Fibroblast of skin of right quadriceps (primary cell): ENCODE measurements at places on chromosomes 4 and X.

- DNase-seq: peak; percentile 0
These were observed 177.1 kb upstream of the CENPE start for GRCh38 chr4:103375278-103375677.

GRCh38 chrX:155086961-155087735, 15.8 kb downstream of the BRCC3 start:
- no peak for DNase-seq

- DNase-seq: peak; percentile 22
These were observed 48.3 kb upstream of the WDR1 start for GRCh38 chr4:10164877-10165283.

GRCh38 chr4:148091896-148092295, 350.3 kb downstream of the NR3C2 start:
- no peak for DNase-seq

DNA sequence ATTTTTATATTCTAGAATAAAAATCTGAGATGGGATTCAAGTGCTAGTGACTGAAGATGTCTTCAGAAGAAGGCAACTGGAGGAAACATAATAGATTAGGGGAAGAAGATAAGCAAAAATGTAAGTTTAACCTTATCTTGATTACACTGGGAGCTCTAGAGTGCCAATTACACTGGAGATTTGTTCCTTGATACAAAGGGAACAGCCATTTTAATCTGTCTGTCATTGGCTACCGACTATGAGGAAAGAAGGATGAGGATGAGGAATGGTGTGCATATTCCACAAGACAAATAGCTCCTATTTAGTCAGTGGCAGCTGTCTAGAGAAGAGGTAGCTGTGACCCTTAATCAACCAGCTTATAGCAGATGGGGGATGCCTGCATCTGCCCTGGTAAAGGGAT, 1034.5 kb upstream of the IGFBP7 start:
- no peak for DNase-seq

DNA sequence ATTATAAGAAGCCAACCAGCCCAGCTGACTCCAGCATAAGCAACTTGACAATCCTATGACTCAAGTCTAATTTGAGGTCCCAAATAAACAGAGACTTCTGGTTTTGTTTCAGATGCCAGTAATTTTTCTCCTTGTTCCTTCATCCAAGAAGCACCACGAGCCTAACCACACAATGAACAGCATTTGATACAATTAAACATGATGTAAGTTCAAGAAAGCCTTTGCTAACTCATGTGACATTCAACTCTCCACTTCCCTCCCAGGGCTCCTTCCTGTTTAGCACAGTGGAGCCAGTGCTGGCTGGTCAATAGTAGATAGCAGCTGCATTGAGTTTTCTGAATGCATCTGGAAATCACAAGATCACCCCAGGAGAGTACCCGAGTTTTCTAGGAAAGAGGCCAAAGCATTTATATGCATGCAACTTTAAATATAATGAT, 206.3 kb downstream of the ARHGAP24 start:
- DNase-seq: peak; percentile 97

DNA sequence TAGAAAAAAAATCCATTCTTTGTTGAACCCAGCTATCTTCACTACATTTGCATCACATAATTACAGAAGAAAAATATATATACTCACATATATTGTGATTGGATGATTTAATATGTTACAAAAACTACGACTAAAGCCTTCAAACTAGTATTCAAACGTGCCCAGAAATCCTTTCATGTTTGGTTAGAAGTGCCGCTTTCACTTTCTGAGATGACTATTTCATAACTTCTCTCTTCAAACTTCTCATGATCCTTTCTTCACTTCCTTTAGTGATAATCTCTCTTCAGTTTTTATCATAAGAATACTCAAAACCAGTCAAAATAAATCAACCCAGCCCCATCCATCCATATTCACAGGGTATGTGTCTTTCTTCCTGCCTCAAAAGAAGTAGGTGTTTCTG, 50.8 kb upstream of the NAF1 start:
- DNase-seq: no peak

- DNase-seq: peak; percentile 72
These were observed 74.7 kb downstream of the GALNT7 start for GRCh38 chr4:173243321-173243720.

- no peak for DNase-seq
These were observed 299.0 kb upstream of the MAGEC2 start for GRCh38 chrX:142503967-142504643.

DNA sequence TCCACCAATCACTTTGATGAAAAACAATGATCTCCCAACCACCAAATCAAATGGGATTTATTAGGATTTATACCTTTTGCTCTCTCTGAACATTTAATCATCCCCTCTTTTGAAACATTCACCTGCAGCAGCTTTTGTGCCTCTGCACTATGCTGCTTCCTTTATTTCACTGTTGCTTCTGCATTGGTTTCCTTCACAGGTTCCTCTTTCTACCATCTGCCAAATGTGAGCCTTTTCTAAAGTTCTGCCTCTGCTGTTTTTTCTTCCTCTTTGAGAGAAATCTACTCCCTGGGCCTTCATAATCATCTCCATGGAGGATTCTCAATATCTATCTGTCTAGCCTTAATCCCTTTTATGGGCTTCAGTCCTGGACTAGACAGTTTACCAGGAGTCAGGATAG, 24.7 kb downstream of the CUL4B start:
- DNase-seq: no peak

DNA sequence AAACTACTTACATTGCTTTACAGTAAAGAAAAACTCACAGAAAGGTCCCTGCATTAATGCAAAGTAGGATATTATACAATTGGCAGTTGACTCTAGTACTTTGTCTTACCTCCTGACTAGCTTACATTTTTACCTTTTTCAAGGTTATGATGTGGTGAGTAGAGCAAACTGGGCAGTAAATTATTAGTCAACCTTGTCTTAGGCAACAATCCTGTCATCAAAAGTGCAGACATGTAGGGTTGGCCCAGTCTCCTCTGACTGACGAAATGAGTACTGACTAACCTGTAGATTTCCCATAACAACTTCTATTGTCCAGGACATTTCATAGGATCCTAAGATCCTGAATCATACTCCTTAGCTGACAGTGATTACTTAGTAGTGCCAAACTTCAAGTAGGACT, 142.0 kb upstream of the NUDT6 start:
- DNase-seq: peak; percentile 12

GRCh38 chr4:139454111-139455045, at the start of gene RAB33B:
Gene RAB33B, plus strand, starts transcription at chr4:139454121. Its CDS starts 75 bp downstream, at chr4:139454196.
- DNase-seq: no peak

- no peak for DNase-seq
These were observed 2.0 kb upstream of the CFAP97 start for GRCh38 chr4:185205697-185206342.

GRCh38 chr4:85243857-85244256, 231.1 kb upstream of the ARHGAP24 start:
- DNase-seq: no peak
